H1 (cell line): ENCODE measurements at places on chromosomes 11 and 22.

- no peak for DNase-seq
Measured at GRCh38 chr22:44109416-44109815, 71.3 kb upstream of the PARVG start.

DNA sequence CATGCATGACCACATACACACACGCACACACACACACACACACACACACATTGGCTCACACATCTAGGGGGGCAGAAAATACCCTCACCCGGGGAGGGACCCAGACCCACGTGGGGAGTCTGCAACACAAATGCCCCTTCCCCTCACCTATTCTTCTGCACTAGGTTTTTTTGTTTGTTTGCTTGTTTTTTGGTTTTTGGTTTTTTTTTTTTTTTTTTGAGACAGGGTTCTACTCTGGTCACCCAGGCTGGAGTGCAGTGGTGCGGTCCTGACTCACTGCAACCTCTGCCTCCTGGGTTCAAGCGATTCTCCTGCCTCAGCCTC, 28.4 kb downstream of the WEE1 start:
- no peak for DNase-seq

- peak; percentile 91 for DNase-seq
Measured at GRCh38 chr11:73218106-73218829, at the start of gene P2RY2. Gene P2RY2, plus strand, starts transcription at chr11:73218281. Its CDS starts 15,879 bp downstream, at chr11:73234160.

DNA sequence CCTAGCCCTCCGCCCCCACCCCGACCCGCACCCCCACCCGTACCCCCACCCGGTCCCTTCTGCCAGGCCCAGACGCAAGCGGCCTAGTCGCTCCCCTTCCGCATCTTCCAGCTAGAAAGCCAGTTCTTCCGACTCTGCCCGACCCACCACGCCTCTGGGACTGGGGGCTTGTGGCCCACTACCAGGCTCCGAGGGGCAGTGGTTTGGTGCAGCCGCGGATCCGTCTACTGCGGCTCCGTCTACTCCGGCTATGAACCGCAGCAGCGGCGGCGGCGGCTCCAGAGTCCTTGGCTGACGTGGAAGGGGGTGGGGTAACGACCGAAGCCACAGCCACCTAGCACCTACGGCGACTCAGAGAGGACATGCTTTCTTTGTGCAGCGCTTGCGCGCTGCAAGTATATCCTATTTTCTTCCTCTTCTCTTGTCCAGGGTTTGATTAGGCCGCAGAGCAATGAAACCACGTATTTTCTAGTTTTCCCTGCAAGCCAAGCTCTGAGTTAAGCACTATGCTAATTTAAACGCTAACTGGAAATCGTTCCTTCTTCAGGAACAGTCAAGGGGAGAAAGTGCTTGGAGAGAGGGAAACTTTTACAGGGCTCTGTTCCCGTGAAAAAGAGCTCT, at the start of gene COPB1:
Gene COPB1, minus strand, starts transcription at position 252 of the 621 bp plus-strand sequence. CDS start 883 bp downstream, outside the sequence.
- DNase-seq = peak; percentile 92

DNA sequence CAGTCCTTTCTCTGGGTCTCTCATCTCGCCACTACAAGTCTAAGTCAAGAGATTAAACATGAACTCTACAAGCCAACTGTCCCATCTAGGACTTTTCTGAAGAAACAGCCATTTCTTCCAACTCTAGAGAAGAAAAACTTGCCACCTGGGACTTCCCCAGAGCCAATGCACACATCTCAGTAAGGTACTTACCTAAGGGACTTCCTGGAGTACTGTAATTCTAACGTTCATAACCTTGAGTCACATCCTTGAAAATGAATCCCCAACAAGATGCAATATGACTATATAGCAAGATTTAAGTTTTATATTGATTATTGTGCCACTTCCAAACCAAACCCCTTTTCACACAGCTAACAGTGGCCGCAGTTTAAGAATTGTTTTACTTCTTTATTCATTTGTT, 11.9 kb upstream of the ISX start:
- no peak for DNase-seq

DNA sequence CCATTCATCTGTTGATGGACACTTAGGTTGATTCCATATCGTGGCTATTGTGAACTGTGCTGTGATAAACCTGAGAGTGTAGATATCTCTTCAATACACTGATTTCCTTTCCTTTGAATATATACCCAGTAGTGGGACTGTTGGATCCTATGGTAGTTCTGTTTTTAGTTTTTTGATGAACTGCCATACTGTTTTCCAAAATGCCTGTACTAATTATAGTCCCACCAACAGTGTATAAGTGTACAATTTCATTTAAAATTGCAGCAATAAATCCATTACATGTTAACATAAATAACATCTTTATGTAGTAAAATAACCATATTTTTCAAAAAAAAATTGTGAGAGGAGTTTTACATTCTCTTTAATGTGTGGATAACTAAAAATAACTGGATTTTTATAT, 65.0 kb upstream of the SYT9 start:
- no peak for DNase-seq

DNA sequence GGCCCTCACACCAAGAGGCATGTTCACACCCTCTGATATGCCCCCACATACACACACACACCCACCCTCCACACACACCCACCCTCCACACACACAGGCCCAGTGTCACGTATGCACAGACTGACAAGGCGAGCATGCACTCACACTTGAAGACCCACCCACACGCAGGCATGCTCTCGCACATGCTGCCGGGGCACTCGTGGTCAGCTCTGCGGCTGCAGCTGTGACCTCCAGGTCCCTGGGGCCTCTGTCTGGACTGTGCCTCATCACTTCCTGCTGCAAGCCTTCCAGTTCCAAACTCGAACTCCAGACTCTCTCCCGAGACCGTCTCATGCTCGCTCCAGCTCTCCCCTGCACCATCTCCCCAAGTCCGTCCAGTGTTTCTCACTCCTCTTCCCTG, 9.5 kb downstream of the DCHS1 start:
- no peak for DNase-seq

GRCh38 chr11:37500425-37500824, 902.4 kb upstream of the RAG2 start:
- DNase-seq = no peak

GRCh38 chr11:117328375-117329010, 839 bp downstream of the CEP164 start:
- DNase-seq = no peak

DNA sequence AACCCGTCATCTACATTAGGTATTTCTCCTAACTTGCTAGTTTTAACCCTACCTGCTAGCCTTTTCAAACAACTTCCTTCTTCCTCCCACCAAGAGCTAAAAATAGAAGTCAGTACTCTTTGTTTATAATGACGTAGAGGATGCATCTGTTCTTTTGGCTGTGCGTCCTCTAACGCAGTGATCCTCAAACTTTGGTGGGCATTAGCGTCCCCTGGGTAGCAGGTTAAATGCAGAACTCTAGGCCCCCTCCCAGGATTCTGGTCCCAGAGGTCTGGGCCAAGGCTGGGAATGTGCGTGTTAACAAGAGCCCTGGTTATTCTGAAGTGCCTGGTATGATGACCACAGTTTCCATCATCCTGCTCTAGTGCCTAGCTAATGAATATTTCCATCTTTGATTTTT, 67.6 kb downstream of the BARX2 start:
- no peak for DNase-seq
